ENCODE measurements at places on chromosomes 7 and 10.

GRCh38 chr10:74394416-74394969 is 243.5 kb downstream of the ADK start:
- no peak for DNase-seq

DNA sequence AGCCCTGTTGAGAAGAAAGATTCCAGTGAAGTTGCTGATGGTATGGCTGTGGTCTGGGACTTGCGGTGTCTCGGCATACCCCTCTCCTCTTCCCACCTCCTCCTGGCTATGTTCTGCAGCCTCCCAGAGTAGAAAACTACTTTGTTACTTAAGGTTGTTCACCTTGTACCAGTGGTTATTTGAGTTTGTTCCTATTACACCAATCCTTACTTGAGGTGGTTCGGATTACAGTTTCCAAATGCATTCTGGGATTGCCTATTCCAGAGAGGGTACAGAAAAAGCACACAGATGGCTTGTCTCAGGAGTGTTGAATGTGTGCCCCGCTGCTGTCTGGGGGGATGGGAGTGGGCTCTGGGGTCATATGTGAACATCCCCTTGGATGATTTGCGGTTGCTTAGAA is 6.8 kb upstream of the ZNF783 start:
- no peak for DNase-seq

- DNase-seq = no peak
Measured at GRCh38 chr10:124669824-124670654, 74.1 kb downstream of the FAM53B start.

DNA sequence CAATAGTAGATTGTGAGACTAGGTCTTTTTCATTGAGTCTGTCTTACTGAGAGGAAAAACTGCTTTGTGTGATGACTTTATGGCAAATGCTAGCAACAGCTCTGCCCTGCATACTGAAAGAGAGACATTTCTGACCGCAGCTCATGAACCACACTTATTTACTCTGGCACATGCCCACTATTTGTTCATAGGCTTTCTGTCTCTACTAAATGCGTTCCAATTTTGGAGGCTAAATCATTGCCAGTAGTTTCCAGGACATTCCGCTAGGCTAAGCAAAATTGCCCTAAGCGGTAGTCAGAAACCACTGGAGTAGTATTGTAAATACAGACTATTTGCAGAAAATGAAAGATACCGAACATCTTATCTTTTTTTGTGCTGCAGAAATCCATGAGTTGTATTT is 55.6 kb upstream of the DLX6 start:
- DNase-seq = no peak

DNA sequence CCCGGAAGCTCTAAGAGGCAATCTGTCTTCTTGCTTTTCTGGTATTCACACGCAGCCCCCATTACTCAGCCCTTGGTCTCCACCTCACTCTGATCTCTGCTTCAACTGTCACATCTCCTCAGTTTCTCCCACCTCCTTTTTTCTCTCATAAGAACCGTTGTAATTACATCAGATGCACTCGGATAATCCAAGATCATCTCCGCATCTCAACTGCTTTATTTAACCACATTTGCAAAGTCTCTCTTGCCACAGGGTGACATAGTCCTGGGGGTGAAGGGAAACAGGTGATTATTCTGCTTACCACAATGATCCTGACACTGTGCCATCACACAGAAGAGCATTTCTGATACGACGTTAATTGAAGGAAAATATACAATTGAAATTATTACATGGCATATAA is 79.9 kb downstream of the HACD1 start:
- no peak for DNase-seq

DNA sequence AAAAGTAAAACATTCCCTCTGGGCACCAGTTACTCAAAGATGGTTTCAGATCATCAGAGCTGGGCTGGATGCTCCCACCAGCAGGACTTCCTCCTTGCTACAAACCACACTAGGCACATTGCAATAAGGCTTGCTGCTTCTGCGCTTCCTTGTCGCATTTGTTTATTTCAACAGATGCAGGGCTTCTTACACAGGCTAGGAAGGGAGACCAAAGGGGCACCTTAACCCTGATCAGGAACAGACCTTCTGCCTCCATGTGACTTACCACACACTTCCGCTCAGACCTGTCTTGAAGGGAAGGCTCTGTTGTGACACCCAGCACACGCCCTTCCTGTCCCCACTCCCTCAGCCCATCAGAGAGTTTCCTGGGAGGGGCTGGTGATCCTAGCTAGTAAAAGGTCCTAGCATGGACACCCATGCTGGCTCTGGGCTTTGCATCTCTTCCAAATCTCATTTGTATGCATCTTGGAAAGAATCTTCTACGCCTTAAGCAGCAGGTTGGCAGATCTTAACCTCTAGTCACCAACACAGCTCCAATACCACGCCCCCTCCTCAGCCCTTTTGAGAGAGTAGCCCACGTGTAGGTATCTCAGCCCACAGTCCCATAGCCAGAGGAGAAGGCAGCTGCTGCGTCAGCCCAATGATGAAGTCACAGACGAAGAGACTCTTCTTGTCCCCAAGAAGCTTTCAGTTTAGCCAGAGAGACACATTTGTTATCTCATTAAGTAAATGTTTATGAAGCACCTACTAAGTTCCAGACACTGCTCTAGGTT is 47.1 kb upstream of the SVIL start:
- peak; percentile 18 for DNase-seq

DNA sequence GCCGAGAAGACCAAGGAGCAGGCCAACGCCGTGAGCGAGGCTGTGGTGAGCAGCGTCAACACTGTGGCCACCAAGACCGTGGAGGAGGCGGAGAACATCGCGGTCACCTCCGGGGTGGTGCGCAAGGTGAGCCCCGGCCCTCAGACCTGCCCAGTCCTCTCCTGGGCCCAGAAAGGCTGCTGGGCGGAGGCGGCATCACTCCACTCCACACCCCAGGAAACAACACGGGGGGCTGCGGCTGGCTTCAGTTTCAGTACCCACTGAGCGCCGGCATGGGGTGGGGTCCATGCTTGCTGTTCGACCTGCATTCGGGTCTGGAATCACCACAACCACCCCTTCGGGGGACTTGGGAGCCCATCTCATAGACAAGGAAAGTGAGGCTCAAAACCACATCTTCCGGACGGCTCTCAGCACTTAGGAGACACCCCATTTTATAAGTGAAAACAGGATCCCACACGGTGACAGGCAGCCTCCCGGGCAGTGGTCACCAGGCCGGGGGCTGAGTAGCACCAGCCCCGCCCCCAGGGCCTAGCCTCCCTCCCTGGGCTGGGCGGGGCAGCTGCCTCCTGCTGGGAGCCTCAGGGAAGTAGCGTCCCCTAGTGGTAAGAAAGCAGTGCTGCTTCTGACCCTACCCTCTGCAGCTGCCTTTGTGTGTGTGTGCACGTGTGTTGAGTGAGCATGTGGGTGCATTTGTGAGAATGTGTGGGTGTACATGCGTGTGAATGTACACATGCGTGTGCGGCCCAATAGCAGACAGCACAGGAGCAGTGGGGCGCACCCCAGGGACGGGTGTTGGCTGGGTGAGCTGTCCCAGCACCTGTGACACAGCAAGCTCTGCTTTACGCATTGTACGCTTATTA is 1.8 kb downstream of the SNCG start:
- DNase-seq = no peak

- DNase-seq = no peak
Measured at GRCh38 chr10:106044503-106044902, 1120.0 kb downstream of the SORCS1 start.

DNA sequence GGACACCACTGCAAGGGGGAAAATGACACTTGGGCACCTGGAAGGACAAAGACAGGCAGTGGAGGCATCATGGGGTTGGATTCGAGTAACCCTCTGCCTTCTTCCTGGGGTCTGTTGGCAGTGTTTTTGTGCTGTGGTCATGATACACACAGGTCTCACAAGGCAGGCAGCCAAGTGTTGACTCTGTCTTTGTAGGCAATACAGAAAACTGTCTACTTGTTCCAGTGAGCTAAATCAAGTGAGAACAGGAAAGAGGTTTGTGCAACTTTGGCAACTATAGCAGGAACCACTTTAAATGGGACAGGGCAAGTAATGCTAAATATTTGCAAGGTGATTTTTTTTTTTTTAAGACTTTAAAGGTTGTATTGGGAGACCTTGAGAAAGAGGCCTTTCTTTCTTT is 578.6 kb upstream of the GALNT17 start:
- DNase-seq = no peak

GRCh38 chr7:83732305-83732704 is 83.4 kb upstream of the SEMA3E start:
- DNase-seq = no peak

DNA sequence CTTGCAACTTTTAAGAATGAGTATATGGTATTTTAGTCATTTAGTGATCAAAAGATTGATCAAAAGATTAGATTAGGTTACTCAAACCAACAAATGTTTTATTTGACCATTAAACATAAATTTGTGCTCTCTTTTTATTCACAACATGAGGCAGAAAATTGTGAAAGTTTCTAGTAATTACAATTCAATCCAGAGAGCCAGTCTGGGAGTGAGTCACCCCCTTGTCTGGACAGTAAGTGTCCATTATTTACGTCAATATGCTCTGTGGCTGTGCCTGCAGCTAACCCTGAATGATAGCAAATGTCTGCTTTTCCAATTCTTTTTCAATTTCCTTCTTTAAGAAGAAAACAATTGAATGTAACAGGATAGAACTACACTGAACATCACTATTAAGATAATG is 27.9 kb downstream of the GNG11 start:
- DNase-seq = no peak

DNA sequence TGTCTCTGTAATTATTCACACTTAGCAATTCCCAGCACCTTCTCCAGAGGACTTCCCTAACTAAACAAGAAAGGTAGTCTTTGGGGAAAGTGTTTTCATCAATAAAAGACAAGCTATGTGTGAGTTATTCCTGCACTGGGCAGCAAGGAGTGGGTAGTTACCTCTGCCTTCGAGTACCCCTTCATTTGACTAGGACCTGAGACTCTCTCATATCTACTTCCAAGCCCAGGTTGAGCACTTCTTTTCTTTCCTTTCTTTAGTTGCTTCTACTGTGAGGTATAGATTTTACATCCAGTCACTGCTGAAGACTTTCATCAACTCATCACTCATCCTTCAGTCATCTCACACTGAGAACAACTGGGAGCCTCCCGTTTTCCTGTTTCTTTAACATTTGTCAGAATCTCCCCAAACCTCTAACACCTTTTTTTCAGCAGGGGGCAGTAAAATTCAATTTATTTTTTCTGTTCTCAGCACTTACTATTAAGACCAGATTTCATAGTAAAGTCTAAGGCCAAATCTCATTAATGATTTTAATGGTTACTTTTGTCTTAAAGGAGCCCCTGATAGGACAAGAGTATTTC is 80.1 kb upstream of the PRSS1 start:
- no peak for DNase-seq

DNA sequence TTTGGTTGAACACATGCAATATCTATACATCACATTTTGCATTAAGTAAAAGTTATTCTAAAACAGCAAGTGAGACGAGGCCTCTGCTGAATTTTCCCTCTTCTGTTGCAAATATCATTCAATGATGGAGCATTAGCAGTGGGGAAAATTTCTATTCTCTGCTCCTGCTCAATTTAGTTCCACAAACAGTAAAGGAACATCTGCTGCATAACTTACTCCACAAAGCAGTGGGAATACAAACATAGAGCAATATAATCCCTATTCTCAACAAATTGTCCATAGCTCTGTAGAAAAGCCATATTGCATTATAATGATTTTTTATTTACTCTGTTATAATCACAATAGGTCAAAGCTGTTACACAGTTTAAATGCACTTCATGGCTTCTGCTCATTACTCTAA is 5.9 kb downstream of the AGR3 start:
- no peak for DNase-seq

- DNase-seq = no peak
Measured at GRCh38 chr10:100535338-100535714, 417 bp upstream of the HIF1AN start.

GRCh38 chr10:29784175-29784773 is 149.5 kb upstream of the SVIL start:
- DNase-seq = no peak

- DNase-seq = no peak
Measured at GRCh38 chr7:140121326-140121725, 55.5 kb downstream of the KDM7A start.

DNA sequence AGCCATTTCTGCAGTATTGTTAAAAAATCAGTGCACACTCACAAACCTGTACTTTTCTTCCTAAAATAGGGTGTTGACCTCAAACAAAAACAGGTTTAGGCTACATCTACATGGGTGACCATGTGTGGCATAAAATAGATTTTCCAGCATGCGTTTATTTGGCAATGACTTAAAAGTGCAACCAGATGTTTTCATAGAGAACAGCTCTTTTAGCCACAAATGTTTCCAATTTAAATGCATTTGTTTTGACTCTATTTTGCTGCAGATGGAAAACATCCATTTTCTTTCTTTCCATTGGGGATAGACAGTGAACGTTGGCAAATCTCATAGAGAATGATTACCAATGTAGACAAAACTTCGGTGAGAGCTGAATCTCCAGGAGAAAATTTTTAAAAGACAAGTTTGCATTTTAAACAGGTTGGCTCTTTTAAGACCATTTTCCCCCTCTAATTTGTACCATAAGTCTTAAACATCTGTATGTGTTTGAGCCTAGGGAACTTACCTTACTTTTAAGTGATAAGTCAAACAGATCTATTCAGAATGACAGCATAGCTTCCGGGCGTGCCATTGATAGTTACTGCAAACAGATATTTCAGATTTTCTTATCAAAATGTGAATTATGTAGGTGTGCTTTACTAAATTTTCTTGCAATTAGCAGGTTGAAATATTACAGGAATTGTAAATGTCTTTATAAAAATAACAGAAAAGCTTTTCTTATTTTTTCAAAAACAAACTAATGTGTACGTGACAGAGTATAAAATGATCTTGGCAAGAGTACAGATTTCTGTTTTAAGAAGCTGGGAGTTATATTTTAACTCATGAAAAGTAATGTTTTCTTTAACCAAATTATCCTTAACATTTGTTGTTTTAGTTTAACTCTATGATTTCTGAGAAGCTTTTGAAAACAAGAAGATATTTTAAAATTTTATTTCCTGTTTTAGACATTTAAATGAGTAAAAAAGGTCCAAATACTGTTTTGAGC is 144.9 kb downstream of the HGF start:
- DNase-seq = no peak

GRCh38 chr10:69338547-69339450 is 60.5 kb downstream of the HK1 start:
- no peak for DNase-seq

DNA sequence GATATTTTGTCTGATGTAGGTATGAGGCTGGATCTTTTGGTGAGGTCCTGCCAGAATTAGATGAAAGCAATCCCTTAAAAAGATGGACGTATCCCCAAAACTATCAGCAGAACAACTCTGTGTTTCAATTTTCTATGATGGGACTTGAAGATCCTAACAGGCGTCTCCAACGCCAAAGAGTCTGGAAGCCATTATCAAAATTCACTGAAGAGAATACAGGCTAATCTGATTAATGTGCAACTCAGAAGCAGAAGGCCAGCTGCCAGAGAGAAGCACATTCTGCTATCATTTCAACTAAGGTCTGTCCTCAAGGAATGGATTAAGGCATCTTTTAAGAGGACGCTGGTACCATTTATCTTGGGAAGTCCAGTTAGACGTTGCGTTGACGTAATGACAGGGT is 119.7 kb downstream of the FGFR2 start:
- no peak for DNase-seq

DNA sequence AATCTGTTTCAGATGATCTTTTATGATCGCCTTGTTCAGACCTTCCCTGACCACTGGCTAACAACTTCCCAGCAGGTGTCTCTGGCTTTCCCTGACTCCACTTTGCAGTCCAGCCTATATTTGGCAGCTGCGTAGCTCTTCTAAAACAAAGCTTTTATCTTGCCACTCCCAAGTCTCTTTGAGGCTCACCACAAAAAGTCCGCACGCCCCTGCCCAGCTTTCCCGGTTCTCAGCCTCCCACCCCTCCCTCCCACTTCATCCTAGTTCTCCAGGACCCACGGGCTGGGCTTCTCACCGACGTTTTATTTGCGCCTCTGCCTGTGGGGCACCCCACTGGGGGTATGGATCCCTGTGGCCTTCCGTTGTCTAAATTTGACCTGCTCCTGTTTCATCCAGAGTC is 58.9 kb upstream of the USP6NL start:
- no peak for DNase-seq
